ENCODE measurements at places on chromosomes 5 and 9.
A peak's percentile ranks its signal among the peaks of the same experiment; 100 is the strongest.

- no peak for DNase-seq
Measured at GRCh38 chr5:39015743-39016586, 58.2 kb downstream of the RICTOR start.

DNA sequence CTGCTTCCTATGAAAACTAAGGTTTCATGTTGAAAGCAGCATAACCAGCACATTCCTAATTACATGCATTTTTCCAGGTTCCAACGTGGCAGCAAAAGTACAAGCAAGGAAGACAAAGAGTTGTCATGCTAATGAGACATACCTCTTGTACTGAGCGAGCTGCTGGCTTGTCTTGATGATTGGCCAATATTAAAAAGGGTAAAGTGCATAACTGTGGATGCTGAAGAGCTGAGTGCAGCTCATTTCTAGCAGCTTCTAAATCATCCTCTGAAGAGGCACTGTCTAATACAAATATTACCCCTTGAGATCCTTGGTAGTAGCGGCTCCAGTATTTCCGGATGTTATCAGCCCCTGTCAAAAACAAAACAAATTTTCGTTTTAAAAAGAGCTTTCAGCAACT lies 197.3 kb downstream of the ARL15 start:
- no peak for DNase-seq

- no peak for DNase-seq
Measured at GRCh38 chr5:125106881-125107280, 360.4 kb upstream of the ZNF608 start.

DNA sequence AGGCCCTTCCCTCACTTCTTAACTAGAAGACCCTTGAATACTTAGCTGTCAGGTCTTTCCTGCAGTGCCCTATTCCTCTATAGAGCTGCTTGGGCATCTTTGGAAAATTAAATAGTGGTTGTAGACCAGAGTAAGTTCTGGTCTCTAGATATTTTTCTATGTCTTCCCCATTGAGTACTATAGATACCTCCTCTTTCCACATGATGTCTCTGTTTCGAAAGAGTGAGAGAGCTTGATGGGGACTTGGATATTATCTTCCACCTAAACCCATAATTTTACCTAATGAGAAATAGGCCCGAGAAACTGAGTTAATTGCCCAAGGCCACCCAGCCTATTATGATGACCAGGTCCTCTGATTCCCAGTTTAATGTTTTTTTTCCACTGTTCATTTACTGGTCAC lies 40.2 kb downstream of the SPEF2 start:
- no peak for DNase-seq

DNA sequence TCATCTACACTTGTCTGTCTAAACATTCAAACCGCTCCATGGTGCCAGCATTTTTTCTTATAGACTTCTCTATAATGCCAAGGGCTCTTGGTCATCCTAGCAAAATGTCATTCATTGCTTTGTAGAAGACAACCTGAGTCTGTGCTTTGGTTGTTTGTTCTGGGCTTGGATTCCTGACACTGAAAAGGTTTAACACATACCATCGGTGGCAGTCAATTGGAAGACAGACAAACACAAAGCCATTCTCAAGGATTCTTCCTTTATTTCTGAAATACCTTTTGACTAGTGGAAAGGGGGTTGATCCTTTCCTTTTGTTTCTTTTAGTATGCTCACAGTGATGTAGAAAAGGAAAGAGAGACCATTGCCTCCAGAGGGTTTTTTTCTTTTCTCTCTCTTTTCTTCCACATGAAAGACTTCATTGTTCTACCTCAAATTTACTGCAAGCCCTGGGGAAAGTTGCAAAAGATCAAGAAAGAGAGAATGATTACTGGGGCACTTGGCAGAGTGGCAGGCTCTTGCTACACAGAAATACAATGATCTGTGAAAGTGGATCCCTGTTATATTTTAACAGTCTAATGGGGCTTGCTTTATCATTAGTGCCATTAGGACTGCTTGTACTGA lies 66.4 kb upstream of the TMC1 start:
- no peak for DNase-seq

DNA sequence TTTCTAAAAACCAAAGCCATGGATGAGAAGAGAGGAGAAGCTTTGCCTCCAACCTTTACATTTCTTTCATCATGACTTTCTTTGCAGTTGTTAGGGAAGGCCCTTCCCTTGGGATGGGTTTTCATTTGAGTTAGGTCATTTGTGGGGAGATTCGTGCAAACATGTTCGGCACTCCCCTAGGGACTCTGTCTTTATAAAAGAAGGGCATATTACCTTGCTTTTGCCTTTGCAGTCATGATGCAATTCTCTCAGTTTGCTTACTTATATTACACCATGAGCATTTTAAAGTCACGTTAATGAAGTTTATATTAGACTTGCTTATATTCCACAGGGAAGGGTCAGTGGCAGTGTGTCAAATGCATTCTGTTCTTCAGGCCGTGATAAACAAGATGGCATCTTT lies 289.3 kb upstream of the WWC1 start:
- DNase-seq = no peak

DNA sequence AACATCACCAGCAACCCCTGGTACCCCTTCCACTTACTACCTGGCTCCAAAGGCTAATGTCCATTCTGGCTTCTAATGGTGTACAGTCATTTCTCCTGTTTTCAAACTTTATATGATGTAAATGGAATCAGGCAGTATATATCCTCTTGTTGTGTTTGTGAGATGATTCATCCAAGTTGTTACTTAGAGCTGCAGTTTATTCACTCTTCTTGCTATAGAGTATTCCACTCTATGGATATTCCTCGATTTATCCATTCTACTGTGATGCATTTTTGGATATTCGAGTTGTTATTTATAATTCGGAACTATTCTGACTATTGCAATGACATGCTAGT lies 32.4 kb downstream of the IRF1 start:
- no peak for DNase-seq

- DNase-seq = no peak
Measured at GRCh38 chr9:338602-339001, 123.9 kb downstream of the DOCK8 start.

GRCh38 chr5:69492391-69492922 lies at the start of gene OCLN:
TSS of gene OCLN (plus strand) at chr5:69492790. CDS start at chr5:69504245, 11,455 bp downstream.
- peak; percentile 65 for DNase-seq

DNA sequence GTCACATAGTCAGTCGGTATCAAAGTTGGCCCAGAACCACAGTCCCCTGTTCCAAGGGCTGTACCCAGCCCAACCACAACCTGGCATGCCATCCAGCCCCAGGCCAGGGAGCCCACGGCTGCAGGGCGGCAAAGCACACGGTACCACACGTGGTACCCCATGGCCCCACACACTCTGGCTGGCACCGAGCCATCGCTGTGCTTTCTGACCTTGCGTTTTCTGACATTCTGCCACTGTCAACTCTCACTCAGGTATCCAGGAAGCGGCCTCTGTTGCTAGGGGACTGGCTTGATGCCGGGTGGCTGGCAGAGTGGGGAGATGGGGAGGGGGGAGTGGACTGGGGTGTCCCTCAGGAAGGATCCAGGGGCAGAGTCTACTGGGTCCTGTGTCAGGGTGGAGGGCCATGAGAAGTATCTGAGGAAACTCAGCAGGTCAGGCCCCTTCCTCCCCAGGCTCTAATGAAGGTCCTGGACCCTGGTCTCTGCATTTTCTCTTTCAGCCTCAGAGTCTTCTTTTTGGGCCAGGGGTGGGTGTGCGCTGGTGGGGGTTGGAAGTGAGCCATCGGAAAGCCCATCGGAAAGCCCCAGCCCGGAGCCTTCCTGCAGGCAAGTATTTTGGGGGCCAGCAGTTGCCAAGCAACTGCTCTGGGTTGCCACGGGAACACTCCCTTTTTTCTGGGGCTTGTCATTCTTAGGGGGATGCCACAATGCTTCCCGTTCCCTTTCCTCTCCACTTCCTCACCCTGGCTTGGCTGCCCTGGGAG lies 21.0 kb upstream of the RALGDS start:
- peak; percentile 79 for DNase-seq

DNA sequence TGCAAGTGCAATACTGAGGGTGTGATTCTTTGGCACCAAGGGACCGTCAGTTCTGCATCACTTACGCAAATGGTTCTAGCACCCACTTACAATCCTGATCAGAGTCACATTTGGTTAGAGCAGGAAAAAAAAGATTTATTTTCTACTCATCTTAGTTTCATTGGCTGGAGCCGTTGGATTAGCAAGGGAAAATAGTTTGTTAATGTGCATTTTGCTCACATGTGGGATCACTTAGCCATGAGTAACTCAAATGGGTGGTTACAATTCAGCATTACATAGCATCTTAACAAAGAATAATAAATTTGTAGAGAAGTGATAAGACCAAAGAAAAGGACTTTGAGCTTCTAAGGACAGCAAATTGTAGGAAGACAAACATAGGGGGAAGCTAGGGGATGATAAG lies 216.9 kb downstream of the AUH start:
- DNase-seq = peak; percentile 49

Measured in activated CD8-positive, alpha-beta memory T cell treated with anti-CD3 and anti-CD28 coated beads for 24 hours (primary cell).